Activated CD8-positive, alpha-beta memory T cell treated with anti-CD3 and anti-CD28 coated beads for 4 hours (primary cell): ENCODE measurements at places on chromosomes 5 and 9.

- no peak for DNase-seq
Measured at GRCh38 chr9:85402551-85402950, 339.2 kb downstream of the AGTPBP1 start.

DNA sequence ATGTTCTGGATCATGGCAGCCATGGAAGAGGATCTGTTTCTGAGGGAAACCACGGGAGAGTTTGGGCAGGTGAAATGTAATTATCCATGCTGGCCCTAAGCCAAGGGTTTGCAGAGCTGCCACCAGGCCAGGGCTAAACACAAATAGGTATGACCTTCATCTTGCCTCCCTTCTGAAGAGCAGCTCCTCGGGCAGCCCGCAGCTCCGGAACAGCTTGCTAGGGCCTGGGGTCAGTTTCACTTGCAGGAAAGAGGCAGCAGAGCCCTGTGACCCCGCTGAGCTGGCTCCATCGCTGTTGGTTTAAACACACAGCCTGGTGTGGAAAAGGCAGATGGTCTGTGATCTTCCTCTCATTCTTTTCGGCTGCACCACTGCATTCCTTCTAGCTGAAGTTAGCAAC, 141.4 kb downstream of the TMEM38B start:
- no peak for DNase-seq

GRCh38 chr9:13017260-13017659, 242.4 kb downstream of the LURAP1L start:
- DNase-seq = no peak

DNA sequence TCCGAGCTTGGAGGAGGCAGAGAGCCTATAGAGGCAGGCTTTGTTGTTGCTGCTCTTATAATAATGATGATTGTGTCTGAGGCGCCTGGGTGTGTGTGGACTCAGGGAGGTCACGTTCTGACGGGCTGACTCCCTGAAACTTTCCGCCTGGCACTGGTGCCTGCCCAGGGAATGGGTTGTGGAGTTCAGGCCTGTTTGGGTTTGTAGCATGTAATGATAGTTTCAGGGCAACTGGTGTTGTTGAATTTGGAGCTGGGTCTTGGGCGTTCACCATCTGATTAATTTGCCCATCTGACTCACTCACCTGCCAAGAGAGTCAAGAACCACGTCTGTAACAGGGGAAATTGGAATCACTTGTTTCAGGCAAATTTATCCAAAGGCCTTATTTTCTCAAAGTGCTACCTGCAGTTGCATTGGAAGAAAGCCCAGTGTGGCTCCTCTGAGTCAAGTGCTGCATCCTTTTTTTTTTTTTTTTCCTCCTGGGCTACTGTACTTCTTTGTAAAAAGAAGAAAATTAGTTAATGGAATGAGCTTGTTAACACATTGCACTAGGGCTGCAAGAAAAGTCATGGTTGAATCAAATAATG, 386.5 kb downstream of the GADD45G start:
- no peak for DNase-seq

GRCh38 chr9:101354143-101354764, 30.6 kb downstream of the BAAT start:
- no peak for DNase-seq

GRCh38 chr9:129964901-129965734, 77.9 kb downstream of the FNBP1 start:
- no peak for DNase-seq

- DNase-seq = no peak
Measured at GRCh38 chr9:124467410-124468060, 17.3 kb downstream of the ADGRD2 start.

DNA sequence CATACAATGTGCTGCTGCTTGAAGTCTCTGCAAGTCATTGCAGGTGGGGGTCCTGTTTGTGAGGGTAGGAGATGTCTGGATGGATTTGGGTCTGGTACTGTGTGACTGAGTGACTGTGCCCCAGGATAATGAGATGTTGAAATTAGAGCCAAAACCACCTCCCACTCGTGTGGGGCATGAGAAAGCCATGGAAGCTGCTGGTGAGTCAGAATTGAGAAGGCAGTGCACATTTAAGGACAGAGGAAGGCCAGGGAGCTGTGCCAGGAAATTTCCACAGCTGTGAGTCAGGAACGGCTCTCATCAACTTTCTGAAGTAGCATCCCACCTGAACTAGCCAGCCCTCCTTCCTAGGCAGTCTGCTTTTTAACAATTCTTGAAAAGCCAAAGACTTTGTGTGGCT, 229.8 kb downstream of the DRD1 start:
- DNase-seq = no peak

- no peak for DNase-seq
Measured at GRCh38 chr5:155010881-155011280, 2.7 kb upstream of the KIF4B start.

DNA sequence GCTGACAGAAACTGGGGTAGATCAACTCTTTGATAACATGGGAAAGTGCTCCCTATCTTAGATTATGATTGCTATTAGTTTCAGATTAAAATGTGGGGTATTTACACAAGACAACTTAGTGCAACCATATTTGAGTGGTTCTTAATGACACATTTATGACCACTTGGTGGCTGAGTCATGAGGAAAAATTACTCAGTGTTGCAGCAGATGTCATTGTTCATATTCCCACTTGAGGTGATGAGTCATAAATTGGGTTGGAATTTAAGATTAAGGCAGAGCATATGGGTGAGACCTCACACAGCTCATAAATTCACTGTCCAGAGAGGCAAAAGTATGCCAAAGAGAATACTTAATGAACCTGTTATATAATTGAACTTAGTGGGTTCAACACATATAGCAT, 408.3 kb downstream of the DMRT2 start:
- DNase-seq = no peak

- no peak for DNase-seq
Measured at GRCh38 chr5:100840789-100841188, 62.3 kb downstream of the ST8SIA4 start.

DNA sequence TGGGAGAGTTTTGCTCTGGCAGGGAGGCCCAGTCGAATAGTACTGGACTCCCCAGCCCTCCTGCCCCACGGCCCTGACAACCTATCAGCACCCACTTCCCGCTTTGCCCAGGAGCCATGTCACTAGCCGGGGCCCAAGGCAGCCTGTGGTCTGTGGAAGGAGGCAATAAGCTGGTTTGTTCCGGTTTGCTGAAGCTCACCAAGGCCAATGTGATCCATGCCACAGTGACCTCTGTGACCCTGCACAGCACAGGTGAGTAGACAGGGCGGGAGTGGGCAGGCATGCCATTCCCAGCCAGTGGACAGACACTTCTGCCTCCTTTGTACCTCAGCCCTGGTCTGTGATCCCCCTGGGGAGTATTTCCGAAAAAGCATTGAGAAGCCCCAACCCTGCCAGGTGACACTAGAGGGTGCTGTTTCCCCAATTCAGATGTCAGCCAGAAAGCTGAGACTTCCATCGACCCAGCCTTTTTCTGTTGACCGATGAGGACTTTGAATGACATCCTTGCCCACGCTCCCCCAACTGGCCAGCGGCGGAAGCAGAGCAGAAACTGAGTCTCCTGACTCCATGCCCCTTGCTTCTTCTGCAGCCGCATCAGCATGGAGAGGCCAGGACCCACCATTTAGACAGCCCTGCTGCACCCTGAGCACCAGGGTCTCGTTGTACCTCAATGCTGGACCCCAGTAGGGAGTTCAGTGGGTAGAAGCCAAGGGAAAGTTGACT, 9.6 kb downstream of the PCYOX1L start:
- no peak for DNase-seq

DNA sequence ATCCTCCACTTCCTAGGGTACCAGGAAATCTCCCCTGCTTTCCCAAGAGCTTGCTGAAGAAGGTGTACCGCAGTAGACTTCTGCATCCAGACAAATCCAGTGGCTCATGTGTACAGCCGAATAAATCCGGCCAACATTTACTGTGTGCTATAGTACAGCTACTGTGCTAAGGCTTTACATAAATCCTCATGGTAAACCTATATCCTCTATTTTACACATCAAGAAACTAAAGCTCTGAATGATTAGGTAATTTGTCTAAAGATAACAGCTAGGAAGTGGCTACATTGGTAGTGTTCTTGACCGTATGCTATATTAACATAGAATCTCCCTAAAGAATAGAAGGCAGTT, 511 bp upstream of the WDR41 start:
- no peak for DNase-seq

GRCh38 chr9:72882117-72882775, 70.6 kb downstream of the ALDH1A1 start:
- DNase-seq = no peak

- DNase-seq = no peak
Measured at GRCh38 chr9:90568667-90569066, 74.0 kb downstream of the DIRAS2 start.

DNA sequence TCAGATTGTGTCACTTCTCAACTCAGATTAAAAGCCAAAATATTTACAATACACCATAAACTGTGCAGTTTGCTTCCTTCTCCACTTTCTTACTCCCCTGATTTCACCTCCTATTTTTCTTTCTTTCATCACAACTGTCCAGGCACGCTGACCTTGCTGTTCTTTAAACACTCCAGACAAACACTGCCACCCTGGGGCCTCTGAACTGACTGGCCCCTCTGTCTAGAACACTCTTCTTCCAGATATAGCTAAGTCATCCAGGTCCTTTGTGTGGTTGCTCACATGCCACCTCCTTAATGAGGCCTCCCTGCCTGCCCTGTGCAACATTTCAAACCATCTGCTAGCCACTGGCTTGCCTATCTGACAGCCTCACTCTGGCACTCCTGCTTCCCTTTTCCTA, 46.6 kb downstream of the ATG10 start:
- DNase-seq = no peak

- no peak for DNase-seq
Measured at GRCh38 chr9:128138001-128138400, 10.5 kb upstream of the PTGES2 start.

GRCh38 chr9:10235376-10235775, 377.4 kb downstream of the PTPRD start:
- DNase-seq = no peak

- no peak for DNase-seq
Measured at GRCh38 chr9:137175345-137175961, 3.6 kb upstream of the TMEM210 start.

DNA sequence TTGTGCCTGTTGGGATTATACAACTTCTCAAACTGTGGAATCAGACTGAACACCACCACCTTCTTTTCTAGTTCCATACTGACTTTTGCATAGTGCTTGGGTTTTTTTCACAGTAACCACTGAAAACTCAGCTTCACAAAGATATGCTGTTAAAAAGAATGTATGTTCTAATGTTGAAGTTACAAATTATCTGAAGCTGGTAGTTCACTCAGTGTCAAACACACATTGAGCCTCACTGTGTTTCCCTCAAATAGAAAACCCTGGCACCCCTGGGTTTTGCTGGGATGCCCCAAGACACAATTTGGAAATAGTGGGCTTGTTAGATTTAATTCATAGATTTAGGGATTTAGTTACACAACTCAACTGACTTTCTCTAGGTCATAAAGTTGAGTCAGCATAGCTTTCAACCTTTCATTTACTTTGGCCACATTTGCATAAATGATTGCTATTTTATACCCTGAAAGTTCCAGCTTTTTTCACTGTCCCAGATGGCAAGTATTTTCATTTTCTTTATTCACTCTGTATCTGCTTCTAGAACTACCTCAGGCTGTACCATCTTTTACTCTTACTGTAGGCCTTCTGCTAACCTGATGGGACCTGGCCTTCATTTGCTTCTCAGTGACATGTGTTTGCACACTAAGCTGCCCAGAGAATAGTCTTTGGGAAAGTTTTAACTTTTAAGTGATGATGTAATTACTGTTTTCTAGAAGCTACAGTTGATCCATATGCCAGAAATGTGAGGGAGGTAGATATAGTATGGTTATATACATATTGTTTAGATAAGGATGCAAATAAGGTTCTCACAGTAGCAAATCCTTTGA, 115.1 kb downstream of the CDC42SE2 start:
- DNase-seq = no peak
